ENCODE measurements at places on chromosomes 11 and 22. TPM values are rescaled to one million over a fixed set of nuclear protein-coding genes. Genes with fewer than 3 reads are reported as not detected.

- peak overlapping the region; percentile 91 for H3K27ac ChIP-seq
- H3K36me3 ChIP-seq = no peaks in the 10 kb centered on the region
- DNase-seq = peak; percentile 100
- H3K4me1 ChIP-seq = peaks cover 20% of the 10 kb centered on the region
- peak overlapping the region; percentile 44 for H3K4me3 ChIP-seq
Observed at GRCh38 chr11:43830928-43831440, 49.6 kb upstream of the ALKBH3 start.

- no peak for DNase-seq
- H3K4me1 ChIP-seq = peaks cover 74% of the 10 kb centered on the region
- H3K27me3 ChIP-seq = no peaks in the 10 kb centered on the region
- peak overlapping the region; percentile 91 for H3K27ac ChIP-seq
Observed at GRCh38 chr22:46089426-46090035, 60.8 kb upstream of the PPARA start.

DNA sequence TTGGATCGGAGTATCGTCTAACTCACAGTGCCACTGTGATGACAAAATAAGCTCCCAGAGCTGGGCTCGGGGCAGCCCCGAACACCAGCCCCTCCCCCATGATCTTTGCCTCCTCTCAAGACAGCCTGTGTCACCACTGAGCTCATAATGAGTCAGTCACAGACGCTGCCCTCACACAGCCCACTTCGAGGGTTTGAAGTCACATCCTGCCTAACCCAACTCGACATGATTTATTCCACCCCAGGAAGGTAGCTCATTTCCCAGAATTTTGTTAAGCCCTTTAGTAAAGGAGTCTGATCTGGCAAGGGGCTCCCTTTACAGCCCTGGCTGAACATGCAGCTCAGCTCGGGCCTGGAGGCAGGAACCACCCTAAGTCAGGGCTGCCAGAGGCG is 22.8 kb downstream of the MYH9 start:
- H3K4me3 ChIP-seq = no peak overlapping the region
- H3K4me1 ChIP-seq = peaks cover 95% of the 10 kb centered on the region
- no peaks in the 10 kb centered on the region for H3K27me3 ChIP-seq
- H3K27ac ChIP-seq = peak overlapping the region; percentile 90

- no peaks in the 10 kb centered on the region for H3K4me1 ChIP-seq
- no peak overlapping the region for H3K4me3 ChIP-seq
- no peak overlapping the region for H3K27ac ChIP-seq
- DNase-seq = no peak
Observed at GRCh38 chr22:39138357-39138997, 14.0 kb downstream of the CBX7 start.

DNA sequence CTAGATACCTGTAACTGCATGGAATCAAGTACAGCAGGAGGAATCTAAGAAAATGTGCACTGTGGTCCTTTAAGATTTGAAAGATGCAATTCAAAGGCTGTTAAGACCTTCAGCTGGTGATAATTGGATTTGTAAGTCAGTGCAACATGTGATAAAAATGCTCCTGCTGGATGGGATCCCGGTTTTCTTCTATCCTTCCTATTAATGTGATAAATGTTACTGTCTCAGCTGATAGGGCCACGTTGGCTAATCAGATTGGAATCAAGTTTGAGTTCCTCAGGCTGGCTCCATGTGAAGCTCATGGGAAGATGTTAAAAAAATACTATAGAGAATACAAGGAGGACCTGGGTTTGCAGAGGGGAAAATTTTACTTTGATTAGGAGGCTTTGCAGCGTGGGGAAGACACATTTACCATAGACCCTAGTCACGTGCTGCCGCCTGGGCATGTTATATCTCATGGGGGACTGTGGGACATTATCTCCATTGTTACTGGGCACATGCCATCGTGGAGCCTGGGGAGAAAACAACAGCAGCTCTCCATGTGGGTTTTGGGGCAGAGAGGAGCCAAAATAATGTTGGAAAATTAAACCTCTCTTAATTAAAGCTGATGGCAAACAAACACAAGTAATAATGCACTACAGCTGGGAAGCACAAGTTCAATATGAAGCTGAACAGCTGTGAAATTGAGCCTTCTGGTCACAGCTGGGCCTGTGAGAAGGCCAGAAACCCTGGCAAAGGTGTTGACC is 652.5 kb downstream of the NTM start:
- peak overlapping the region; percentile 50 for H3K27ac ChIP-seq
- no peaks in the 10 kb centered on the region for H3K36me3 ChIP-seq
- peaks cover 33% of the 10 kb centered on the region for H3K4me1 ChIP-seq
- no peaks in the 10 kb centered on the region for H3K27me3 ChIP-seq
- no peak overlapping the region for H3K4me3 ChIP-seq

- H3K36me3 ChIP-seq = no peaks in the 10 kb centered on the region
- H3K4me3 ChIP-seq = no peak overlapping the region
- DNase-seq = peak; percentile 76
Observed at GRCh38 chr11:119567688-119568582, 145.0 kb upstream of the THY1 start.

GRCh38 chr11:118916842-118917388 is 8.8 kb downstream of the BCL9L start:
- peak; percentile 60 for DNase-seq
- H3K4me1 ChIP-seq = peaks cover 96% of the 10 kb centered on the region
- H3K27me3 ChIP-seq = no peaks in the 10 kb centered on the region

DNA sequence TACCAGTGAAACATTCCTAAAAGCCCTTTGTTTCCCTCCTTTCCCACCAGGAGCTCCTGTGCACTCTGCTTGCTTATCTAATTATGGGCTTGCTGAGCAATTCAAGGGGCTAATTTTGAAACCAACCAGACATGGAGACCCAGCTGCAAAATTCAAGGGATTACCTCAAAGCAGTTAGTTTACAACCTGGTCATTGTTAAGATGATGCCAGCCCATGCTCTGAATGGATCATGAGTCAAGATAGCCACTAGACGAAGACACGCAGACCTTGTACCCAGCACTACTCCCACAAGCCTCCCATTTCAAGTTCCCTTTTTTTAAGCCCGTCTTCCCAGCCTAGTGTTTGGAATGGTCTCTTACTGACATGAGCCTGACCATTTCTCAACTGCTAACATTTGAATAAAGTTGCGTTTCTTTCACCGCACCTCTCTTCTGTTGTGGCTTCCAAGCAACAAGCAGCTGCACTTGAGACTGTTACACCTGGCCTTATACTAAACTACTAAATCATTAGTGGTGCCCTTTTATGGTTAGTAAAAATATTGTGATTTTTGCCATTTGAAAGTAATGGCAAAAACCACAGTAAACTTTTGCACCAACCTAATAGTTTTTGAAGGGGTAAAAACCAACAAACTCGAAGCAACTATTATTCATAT is 315.3 kb upstream of the LUZP2 start:
- H3K4me3 ChIP-seq = no peak overlapping the region
- H3K27ac ChIP-seq = no peak overlapping the region
- no peaks in the 10 kb centered on the region for H3K36me3 ChIP-seq
- DNase-seq = no peak
- H3K4me1 ChIP-seq = no peaks in the 10 kb centered on the region
- no peaks in the 10 kb centered on the region for H3K27me3 ChIP-seq

GRCh38 chr11:123144707-123145106 is 50.3 kb downstream of the CLMP start:
- no peak for DNase-seq
- H3K4me3 ChIP-seq = no peak overlapping the region
- H3K36me3 ChIP-seq = peaks cover 5% of the 10 kb centered on the region
- H3K27ac ChIP-seq = no peak overlapping the region
- H3K4me1 ChIP-seq = peaks cover 5% of the 10 kb centered on the region

- H3K4me1 ChIP-seq = no peaks in the 10 kb centered on the region
- H3K27me3 ChIP-seq = peaks cover 9% of the 10 kb centered on the region
- H3K4me3 ChIP-seq = no peak overlapping the region
- H3K36me3 ChIP-seq = no peaks in the 10 kb centered on the region
Observed at GRCh38 chr11:119808407-119809185, 79.6 kb upstream of the NECTIN1 start.

DNA sequence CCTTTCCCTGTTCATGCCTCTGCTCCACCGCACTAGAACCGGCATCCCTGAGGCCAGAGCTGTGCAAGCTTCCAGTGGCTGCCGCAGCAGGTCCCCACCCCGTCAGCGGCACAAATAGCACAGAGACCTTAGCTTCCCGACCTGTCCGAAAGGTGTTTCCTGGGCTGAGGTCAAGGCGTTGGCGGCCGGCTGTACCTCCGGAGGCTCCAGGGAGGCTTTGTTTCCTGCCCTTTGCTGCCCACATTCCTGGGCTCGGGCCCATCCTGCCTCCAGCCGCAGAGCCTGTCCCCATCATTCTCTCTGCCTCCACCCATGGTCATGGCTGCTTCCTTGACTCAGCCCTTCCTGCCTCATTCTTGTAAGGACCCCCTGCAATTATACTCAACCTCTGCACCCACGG is 31.2 kb downstream of the ARHGAP8 start:
- no peak overlapping the region for H3K27ac ChIP-seq
- peaks cover 2% of the 10 kb centered on the region for H3K27me3 ChIP-seq
- H3K4me1 ChIP-seq = no peaks in the 10 kb centered on the region
- H3K36me3 ChIP-seq = no peaks in the 10 kb centered on the region
- no peak for DNase-seq

GRCh38 chr22:29112681-29113080 is 39.8 kb downstream of the KREMEN1 start:
- no peaks in the 10 kb centered on the region for H3K4me1 ChIP-seq
- H3K36me3 ChIP-seq = no peaks in the 10 kb centered on the region
- no peaks in the 10 kb centered on the region for H3K27me3 ChIP-seq

- peaks cover 6% of the 10 kb centered on the region for H3K36me3 ChIP-seq
- no peaks in the 10 kb centered on the region for H3K4me1 ChIP-seq
- no peaks in the 10 kb centered on the region for H3K27me3 ChIP-seq
- DNase-seq = no peak
- no peak overlapping the region for H3K27ac ChIP-seq
Observed at GRCh38 chr22:17140022-17140421, 18.9 kb upstream of the TMEM121B start.

TTC9C gene
- 51.9 TPM for total RNA-seq

RAG2 gene
- not detected for total RNA-seq

NUP98 gene
- total RNA-seq = 84.2 TPM

TBX1 gene
- total RNA-seq = 6.8 TPM

KCNJ5 gene
- total RNA-seq = 1.4 TPM

RGL4 gene
- not detected for total RNA-seq

Measured in astrocyte (in vitro differentiated cells and primary cell).